Stimulated activated CD4-positive, alpha-beta T cell treated with anti-CD3 and anti-CD28 coated beads, TNF-alpha, amount 100 ng/mL, for 4 hours (primary cell): ENCODE measurements at places on chromosomes 1 and 21.
A peak's percentile ranks its signal among the peaks of the same experiment; 100 is the strongest.

GRCh38 chr1:155014709-155015508 lies 12.3 kb downstream of the ZBTB7B start:
- DNase-seq = no peak

GRCh38 chr1:208587110-208587509 lies 342.9 kb upstream of the PLXNA2 start:
- DNase-seq = no peak

GRCh38 chr1:42206164-42206563 lies 41.6 kb upstream of the GUCA2A start:
- no peak for DNase-seq

DNA sequence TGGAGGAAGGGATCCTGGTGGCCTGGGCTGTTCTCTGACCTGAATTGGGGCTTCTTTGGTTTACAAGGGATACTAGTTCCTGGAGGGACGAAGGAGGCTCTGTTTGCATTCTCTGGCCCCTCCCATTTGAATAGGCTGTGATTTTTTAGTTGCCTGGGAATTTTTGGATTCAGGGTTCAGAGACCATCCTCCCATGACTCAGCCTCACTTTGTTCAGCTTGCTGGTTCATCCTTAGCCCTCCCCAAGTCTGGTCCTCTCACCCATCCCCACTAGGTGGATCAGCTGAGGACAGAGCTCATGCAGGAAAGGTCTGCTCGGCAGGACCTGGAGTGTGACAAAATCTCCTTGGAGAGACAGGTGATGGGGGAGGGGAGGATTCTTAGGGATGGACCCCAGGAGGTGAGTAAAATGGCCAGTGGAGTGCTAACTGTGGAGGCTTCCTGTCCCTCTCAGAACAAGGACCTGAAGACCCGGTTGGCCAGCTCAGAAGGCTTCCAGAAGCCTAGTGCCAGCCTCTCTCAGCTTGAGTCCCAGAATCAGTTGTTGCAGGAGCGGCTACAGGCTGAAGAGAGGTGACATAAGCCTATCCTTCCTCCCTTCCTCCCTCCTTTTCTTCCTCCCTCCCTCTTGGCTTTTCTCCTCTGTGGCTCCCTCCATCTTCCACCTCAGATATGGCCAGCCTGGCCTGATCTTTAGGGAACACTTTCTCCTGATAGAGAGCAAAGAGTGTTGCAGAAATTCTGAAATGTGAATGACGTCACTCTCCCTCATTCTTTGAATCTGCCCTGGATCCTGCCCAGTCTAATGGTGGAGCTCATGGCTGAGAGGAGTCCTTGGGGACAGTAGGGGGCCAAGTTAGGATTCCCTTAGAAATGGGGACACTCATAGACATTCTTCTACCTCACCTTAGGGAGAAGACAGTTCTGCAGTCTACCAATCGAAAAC lies 4.5 kb upstream of the TUFT1 start:
- DNase-seq = no peak

GRCh38 chr1:45913731-45914501 lies 110.5 kb downstream of the MAST2 start:
- DNase-seq = no peak

DNA sequence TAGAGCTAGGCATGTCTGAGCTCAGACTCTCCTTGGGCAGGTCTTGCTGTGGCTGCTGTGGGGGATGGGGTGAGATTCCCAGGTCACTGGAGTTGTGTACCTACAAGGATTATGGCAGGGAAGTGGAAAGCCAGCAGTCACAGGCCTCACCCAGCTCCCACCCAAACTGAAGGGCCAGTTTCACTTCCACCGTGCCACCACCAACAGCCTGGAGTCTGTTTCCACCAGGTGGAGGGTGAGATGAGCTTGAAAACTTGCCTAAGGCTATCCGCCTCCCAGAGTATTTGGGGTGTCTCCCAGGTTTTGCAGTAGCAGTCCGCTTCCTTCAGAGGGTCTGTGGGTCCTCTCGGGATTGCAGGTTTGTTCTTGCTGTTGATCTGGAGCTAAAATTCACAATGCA lies 327.7 kb downstream of the PTPRC start:
- no peak for DNase-seq

DNA sequence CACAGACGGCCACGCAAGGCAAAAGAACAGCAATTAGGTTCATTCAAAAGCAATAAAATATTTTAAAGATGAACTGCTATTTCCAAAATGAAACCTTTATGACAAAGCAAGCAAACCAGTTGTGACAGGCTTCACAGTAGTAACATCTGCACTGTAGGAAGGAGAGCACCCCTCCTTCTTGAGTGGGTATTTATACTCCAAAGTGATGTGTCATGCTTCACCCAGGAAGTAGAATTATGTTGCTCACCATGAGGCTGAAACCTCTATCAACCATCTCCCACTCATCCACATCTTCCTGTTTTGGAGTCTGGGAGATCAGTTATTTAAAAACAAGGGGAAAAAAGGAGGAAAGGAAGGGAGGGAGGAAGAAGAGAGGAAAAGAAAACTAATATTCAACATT lies 885 bp downstream of the OR2T10 start:
- DNase-seq = no peak

- no peak for DNase-seq
Measured at GRCh38 chr1:40389871-40390560, 16.5 kb downstream of the SMAP2 start.

DNA sequence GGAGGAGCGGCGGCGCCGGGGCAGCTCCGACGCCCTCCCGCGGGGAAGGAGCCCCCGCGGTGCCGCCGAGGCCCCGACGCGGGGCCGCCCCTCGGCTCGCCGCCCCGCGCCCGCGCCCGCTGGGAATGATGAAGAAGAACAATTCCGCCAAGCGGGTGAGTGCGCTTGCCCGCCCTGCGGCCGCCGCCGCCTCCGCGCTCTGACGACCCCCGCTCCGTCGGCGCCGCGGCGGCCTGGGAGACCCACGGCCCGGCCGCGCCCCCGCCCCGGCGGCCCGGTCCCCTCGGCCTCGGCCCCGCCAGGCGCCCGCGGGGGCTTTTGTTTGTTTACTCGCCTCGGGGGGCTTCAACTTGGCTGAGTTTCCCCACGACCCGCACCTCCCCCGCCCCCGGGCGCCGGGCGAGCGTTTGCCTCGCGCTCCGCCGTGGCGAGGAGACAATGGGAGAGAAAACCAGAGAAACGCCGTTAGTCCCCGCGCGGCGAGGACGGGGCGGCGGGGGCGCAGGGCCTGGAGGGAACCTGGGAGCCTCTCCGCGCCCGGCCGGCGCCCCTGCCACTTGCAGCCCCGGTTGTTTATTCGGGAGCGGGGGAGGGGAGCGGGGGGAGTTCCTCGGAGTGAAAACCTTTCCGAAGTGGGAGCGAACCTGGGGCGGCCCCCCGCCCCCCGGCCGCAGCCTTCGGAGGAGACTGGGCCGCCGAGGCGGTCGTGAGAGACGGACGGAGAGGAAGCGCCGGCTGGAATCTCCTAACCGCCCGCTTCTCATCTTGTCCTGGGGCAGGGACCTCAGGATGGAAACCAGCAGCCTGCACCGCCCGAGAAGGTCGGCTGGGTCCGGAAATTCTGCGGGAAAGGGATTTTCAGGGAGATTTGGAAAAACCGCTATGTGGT lies 661 bp downstream of the PLEKHO1 start:
- DNase-seq = no peak

GRCh38 chr1:6970221-6970620 lies 185.0 kb downstream of the CAMTA1 start:
- no peak for DNase-seq

GRCh38 chr1:33001282-33001681 lies 35.4 kb downstream of the AK2 start:
- no peak for DNase-seq

GRCh38 chr1:160704250-160704649 lies 7.4 kb downstream of the CD48 start:
- no peak for DNase-seq

GRCh38 chr1:228794173-228794572 lies 58.9 kb downstream of the RHOU start:
- DNase-seq = no peak

DNA sequence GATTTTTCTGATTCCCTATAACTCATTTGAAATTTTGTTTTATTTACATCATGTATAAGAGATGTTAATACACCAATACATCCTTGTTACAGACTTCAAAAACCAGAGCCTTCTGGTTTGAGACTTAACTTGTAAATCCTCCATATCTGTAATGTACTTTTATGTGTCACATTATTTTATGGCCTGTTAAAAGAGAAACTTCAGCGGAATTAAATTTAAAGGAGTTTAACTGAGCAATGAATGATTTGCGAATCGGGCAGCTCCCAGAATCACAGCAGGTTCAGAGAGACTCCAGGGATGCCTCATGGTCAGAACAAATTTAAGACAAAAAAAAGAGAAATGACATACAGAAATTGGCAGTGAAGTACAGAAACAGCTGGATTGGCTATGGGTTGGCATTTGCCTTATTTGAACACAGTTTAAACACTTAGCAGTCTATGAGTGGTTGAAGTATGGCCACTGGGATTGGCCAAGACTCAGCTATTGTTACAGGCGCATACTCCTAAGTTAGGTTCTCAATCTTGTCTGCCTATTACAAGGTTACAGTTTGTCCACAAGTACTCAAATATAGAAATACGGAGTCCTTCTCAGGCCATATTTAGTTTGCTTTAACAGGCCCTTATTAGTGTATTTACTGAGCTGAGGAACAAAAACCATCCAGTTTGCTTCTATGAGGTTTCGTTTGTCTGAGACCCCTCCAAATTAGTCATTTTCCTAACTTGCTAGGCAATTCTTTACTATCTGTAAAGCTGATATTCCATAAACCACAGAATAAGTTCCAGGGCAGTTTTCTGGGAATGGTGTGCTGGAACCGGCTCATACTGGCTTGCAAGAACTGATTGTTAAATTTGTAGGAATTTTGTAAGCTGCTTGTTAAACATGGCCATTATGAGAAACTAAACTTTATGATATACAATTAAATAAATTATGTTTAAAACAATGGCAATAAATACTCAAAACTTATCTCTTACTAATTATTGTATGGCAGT lies 56.2 kb upstream of the WDR26 start:
- DNase-seq = no peak

GRCh38 chr1:160630523-160631451 lies 16.1 kb downstream of the SLAMF1 start:
- DNase-seq = no peak

GRCh38 chr1:58551186-58552140 lies 4.9 kb upstream of the OMA1 start:
- no peak for DNase-seq

DNA sequence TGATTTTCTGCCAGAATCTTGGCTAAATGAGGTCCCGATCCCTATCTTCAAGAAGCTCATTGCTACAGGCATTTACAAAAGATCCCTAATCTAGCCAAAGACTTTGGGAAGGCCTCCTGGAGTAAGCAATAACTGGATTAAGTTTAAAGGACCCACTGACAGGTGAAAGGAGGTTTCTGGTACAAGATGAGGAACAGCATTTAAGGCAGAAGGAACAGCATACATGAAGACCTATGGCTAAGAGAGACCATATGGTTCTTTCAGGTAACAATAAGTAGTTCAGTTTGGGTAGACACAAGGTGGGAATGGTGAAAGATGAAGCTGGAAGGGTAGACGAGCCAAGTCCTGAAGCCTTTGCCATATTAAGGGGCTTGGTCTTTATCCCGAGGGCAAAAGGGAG lies 27.8 kb downstream of the SHISAL2A start:
- no peak for DNase-seq

DNA sequence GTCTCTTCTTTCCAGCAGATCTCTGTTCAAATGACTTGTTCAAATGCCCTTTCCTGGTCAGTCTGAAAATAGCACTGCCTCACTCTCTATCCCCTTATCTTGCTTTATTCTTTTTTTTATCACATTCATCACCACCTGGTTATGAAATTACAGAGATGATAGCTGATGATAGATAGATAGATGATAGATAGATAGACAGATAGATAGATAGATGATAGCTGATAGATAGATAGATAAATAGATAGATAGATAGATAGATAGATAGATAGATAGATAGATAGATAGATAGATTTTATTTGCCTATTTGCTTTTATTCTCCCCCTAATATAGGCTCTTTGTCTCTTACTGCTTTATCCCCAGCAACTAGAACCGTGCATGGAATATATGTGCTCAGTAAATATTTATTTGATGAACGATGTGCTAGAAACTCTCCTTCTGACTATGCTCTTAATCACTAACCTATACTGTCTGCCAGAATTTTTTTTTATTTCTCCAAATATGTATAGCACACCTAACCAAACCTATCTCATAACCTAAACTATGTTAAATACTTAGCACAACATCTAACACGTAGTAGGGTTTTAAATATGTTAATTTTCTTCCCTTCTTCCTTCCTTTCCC lies 372.8 kb upstream of the DUSP10 start:
- no peak for DNase-seq

- no peak for DNase-seq
Measured at GRCh38 chr1:95013950-95014574, 58.7 kb downstream of the ALG14 start.

DNA sequence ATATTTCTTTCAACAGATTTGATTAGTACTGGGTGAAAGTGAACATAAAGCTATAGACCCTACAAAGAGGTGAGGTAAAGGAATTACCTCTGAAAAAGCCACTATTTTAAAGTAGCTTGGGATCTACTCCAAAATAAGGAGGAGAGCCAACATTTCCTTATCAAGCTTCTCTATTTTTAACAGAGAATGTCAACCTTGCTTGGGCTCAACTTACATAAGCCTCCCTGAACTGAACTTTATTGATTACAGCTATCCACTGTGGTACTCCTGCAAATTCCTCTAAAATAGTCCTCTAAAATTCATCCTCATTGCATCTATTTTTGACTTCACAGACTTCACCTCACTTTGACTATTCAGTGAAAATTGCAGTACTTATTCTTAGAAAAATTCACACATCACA lies 10.3 kb downstream of the ZNHIT6 start:
- no peak for DNase-seq

- DNase-seq = no peak
Measured at GRCh38 chr1:160646711-160647328, at the start of gene SLAMF1. Gene SLAMF1 (minus strand): TSS chr1:160647044. CDS start chr1:160646945, 99 bp downstream.

GRCh38 chr1:171845998-171846397 lies 4.7 kb downstream of the DNM3 start:
- DNase-seq = no peak

DNA sequence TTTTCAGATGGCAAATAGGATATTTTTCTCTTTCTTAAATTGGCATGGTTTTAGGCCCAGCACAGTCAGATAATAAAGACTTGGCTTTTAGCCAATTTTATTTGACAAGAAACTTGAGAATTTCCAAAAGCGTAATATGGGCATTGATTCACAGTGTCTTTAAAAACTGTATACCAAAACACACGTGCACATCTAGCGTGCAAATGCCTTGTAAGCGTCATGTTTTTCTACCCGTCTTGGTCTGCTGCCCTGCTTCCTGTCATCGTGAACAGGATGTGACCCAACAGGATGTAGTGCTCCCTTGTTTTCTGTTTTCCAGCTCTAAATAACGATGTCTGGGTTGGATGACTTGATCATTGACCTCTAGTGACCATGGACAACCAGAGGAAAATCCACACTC lies 24.7 kb upstream of the SLC44A3 start:
- DNase-seq = no peak

GRCh38 chr1:75985827-75986226 lies 53.6 kb upstream of the ASB17 start:
- no peak for DNase-seq

- no peak for DNase-seq
Measured at GRCh38 chr1:60547821-60548220, 474.3 kb upstream of the C1orf87 start.

GRCh38 chr1:158200527-158200926 lies 19.8 kb downstream of the CD1D start:
- no peak for DNase-seq

- no peak for DNase-seq
Measured at GRCh38 chr1:47440599-47441081, 2.8 kb downstream of the FOXD2 start.

- no peak for DNase-seq
Measured at GRCh38 chr1:239386453-239387303, at the start of gene CHRM3. Gene CHRM3 (plus strand): TSS chr1:239386568. CDS start chr1:239907452, 520,884 bp downstream.

- DNase-seq = peak; percentile 64
Measured at GRCh38 chr1:204453141-204453772, 41.3 kb downstream of the PIK3C2B start.
